Colonic mucosa (tissue), 4 donors: ENCODE measurements at places on chromosomes 2 and 18.

GRCh38 chr2:235365743-235366142 lies 128.1 kb upstream of the AGAP1 start:
- DNase-seq = no peak

- no peak for DNase-seq
Observed at GRCh38 chr2:224976629-224977525, 65.4 kb downstream of the DOCK10 start.

- DNase-seq = no peak
Observed at GRCh38 chr2:127651971-127652550, 6.1 kb downstream of the GPR17 start.

DNA sequence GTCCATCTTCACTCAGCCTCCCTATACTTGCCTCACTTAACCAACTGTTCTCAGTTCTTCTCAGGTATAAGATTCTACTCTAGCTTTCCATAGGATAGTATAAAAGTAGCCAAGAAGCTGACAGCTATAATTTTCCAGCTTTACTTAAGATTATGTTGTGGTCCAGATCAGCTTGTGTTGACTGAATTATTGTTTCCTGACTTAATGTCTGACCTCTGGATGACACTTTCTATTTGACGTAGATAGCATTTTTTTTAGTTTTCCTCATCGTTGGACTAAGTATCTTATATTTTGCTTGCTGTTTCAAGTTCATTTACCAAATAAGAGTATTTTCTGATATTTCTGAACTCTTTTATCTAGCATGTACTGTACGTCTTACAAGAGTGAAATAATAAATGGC lies 1272.5 kb upstream of the CDH2 start:
- no peak for DNase-seq

GRCh38 chr2:101340141-101340551 lies 31.6 kb upstream of the RNF149 start:
- DNase-seq = no peak

DNA sequence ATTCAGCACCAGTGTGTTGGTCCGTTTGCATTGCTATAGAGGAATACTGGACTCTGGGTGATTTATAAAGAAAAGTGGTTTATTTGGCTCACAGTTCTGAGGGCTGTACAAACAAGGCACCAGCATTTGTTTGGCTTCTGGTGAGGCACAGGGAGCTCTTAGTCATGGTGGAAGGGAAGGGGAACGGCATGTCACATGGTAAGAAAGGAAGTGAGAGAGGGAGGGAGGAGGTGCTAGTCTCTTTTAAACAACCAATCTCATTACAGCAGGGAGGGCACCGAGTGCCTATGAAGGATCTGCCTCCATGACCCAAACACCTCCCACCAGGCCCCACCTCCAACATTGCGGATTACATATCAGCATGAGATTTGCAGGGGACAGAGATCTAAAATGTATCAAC lies 143.9 kb upstream of the DLX2 start:
- DNase-seq = no peak

- no peak for DNase-seq
Observed at GRCh38 chr2:188000189-188000588, 291.5 kb upstream of the GULP1 start.

DNA sequence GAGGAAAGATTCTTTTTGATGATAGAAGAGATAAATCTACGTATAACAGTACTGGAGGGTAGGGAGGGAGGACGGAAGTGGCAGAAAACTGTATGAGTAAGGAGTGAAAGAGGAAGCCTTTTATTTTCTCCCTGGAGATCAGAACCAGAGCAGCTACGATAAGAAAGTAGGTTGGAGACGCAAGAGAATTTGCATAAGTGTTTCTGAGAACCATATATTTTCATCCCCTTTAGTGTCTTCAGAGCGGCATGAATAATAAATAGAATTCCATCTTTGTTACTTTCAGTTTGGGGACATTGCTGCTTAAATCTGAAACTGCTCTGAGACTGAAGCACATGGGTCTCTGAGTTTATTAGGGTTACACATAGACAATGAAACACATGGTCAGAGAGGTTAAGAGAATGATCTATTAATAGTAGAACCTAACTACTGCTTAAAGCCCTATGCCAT lies 230.2 kb upstream of the TNP1 start:
- DNase-seq = no peak

DNA sequence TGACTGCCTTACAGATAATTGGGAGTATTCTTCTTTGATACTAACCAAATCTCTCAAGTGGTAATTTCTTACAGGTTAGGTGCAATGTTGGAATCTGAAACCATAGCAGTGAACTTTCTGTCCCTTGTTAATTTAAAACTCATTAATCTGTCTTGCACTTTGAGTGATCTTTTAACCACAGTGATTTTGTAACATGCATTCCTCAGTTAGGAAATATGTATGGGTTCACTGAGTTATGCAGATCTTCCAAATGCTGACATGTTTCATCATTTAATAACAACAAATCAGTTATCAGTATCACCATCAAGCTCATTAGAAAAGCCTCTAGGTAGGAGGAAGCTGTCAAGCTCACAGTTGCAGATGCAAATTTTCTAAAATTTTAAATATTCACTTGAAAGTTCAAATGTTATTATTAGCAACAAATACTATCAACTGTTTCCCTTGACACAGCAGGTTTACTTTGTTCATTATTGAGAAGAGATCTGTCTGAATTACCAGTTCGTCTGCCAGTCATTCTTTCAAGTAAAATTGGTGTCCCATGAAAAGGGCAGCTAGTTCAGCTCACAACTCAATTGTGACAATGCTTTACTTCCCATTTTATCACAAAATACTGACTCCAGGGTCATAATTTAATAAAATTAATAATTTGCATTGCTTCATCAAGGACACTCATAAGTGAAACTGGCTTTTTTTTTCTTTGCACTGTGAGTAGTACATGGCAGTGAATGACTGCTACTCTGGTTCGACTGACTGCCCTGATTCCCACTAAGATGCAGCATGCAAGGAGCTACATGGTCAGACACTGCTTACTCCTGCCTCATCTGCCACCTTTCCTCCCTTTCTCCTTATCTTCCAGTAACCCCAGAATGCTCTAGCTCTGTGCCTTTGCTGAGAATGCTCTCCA lies 31.6 kb downstream of the SUCLG1 start:
- no peak for DNase-seq

DNA sequence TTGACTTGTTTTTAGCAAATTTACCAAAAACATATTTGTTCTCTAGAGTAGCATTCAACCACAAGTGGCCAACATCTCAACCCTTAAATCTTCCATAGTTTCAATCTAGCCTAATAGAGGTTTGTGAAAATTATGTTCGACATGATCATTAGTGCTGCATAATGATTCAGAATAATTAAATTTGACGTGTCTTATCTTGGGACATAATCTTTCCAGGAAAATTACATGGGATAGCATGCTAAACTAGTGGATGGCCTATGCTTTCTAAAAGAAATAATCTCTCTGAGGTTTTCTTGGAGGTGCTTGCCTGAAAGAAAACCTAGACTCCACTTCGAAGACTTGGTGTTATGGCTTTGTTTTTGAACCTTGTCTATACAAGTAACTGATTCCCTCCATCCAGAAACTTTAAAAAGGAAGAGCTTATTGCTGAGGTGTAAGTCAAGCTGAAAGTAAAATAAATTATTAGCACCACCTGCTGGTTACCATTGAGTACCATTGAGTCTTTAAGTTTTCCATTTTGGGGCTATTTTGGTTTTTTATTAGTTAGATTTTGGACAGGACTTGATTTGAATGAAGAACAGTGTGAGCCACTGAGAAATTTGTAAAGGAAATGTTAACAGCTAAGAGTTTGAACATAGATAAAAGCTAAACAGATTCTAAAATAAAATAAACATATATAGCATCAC lies 32.7 kb downstream of the COX7A2L start:
- no peak for DNase-seq

DNA sequence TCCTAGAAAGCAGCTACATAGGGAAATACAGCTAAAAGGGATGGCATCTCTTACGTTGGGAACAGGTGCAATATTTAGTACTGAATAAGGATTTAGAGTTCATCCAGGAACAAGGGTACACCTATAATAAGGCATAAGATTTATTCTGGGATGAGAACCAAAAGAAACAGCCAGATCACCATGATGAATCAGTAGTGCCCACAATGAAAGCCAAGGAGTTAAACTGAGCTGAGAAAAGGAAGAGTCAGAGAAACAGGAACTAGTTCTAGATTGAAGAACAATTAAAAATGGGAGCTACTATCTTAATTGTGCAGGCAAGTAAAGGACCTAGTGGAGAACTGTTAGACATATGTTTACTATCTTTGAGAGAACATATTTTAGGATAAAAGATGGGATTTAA lies 692.3 kb downstream of the LRP1B start:
- DNase-seq = no peak

GRCh38 chr2:237614151-237614720 lies 13.2 kb upstream of the LRRFIP1 start:
- no peak for DNase-seq

DNA sequence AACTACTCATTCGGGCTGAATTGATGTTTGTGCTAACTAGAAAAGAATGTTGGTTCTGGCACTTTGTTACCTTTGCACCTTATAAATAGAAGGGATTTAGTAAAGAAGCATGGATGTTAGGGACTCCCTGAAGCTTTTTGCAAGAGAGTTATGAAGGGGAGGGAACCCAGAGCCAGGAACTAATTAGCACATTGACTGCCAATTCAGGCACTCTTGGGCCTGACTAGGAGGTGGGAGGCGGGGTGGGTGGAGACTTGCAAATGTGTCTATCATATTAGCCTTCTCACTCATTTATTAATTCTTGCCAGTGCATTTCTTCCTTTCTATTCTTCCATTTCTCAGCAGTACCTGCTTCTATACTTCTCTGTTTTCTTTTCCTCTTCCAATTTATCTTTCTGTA lies 1022.4 kb downstream of the TMEM182 start:
- no peak for DNase-seq

GRCh38 chr18:3340682-3341097 lies 78.8 kb downstream of the MYL12B start:
- no peak for DNase-seq

DNA sequence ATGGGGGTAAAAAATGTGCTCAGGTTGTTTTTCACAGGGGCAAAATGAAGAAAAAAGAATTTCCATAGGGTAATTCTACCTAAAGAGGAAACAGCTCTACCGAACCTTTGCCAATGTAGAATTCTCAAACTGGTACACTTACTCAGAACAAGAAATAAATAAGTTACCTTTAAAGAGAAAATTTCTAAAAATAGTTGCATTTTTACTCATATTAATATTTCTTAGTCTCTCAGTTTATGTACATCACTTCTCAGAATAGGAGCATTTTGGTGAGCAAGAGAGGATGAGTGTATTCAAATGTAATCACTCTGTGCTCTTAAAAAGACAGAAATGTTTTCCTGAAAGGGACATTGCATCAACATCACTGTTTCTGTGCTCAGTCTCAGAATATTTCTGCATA lies 574.7 kb upstream of the SLC8A1 start:
- no peak for DNase-seq

GRCh38 chr2:239965318-239965717 lies 59.8 kb downstream of the NDUFA10 start:
- DNase-seq = no peak

DNA sequence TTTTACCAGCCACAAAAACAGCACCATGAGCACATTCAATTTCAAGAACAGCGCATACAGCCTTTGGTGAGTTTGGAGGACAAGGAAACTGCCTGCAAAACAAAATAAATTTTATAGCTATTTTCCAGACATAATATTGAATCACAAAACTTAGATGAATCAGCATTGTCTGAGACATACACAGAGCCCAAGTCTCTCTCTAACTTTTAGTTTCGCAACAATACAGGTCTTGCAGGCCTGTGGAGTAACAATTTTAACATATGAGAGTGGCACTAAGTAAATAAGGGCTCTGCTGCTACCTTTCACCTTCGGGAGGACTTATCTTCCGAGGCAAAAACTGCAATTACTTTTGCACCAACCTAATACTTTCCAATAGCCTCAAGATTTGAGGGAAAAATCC lies 56.1 kb upstream of the PEX13 start:
- DNase-seq = no peak

DNA sequence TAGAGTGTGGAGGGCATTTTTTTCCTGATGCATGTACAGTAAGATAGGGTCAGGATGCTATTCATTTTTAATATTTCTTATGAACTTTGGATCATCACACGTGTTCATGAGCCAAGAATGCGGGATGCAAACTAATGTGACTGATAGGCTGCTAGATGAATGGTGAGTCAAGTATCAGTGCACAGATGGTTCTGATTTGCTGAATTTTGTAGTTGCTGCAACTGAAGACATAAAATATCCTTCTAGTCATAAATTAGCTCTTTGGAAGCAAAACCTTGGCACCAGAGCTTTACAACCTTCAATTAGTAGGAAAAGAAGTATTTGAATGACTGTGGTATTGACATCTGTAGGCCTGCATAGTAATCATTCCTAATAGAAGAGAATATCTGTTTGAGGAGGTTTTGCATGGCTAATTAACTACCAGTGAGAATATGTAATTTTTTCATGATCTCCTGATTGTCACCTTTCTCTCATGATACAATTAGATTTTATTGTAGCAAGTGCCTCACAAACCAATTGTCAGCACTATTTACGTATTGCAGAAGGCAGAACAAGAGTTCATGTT lies 94.0 kb downstream of the VRK2 start:
- DNase-seq = no peak

- DNase-seq = no peak
Observed at GRCh38 chr18:9735879-9736278, 27.8 kb downstream of the RAB31 start.
